AG20443 (cell line): ENCODE measurements at places on chromosomes 5 and 9.

DNA sequence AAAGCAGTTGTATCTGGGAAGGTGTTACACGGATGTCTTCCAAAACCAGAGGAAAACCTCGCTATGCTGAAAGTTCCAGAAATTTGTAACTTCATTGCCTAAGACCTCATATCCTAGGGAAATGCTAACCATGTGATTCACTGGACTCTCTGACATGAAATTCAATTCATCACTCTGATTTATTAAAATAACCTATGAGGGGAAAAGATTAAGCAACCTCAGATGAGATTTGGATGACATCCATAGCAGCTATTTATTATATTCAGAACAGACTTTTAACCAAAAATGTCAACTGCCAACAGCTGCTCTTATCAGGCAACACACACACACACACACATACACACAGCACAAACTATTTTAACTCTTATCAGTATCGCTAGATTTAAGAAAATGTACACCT is 1006.4 kb upstream of the CTNND2 start:
- no peak for DNase-seq

- DNase-seq, result no peak
Observed at GRCh38 chr9:68978066-68978465, 35.8 kb downstream of the PRKACG start.

DNA sequence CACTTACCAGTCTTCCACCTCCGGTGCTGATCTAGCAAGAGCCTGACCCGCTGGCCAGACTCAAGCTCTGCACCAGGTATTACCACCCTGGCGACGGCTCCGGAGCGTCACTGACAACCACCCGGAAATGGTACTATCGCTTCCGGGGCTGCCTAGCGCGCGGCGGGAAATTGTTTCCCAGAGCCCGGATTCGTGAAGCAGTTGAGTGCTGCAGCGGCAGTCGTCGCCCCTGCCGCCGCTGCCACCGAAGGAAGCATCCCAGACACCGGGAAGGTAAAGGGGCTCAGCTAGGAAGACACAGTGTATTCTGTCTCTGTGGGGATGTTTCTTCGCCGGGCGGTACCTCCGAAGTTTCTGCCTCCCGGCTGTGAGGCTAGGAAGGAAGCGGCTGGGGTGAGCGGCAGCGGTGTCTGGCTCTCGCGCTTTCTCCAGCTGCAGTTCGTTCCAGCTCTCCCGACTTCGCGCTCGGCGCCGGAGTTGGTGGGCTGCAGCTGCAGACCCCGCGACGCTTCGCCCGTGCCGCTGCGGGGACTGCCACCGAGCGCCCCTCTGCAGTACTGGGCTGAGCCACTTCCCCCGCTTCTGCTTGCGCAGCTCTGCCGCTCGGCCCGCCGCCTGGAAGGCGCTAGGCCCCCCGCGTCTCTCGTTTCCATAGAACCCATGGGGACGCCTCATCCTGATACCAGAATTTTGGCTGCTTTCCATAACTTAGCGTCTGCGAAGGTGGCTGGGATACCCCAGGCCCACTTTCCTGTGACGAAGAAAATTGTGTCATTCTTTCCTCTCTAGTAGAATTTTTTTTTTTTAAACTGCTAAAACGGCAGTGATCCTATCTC is at the start of the genes KIAA0825 and SLF1:
Gene KIAA0825, minus strand, starts transcription at position 112 of the 836 bp plus-strand sequence. CDS start 81,478 bp downstream, outside the sequence.
Gene SLF1, plus strand, starts transcription at position 177 of the 836 bp plus-strand sequence. CDS start 10,142 bp downstream, outside the sequence.
- peak; percentile 93 for DNase-seq

DNA sequence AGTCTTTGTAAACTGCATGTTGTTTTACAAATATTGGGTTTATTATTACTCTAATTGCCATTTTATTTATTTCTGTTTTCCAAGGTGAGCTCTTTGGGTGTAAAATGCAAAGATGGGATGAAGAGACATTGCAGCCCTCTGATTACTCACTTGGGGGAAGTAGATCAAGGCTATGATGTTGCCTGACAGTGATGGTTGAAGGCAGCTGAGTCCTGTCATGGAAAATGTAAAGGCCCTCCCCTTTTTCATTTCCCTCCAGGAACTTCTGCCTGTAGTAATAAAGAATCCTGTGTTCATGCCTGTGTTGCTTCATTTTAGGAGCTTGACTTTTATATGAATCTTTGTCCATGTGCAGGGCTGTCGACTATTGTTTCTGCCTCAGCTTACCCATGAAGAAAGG is 605.4 kb upstream of the CLINT1 start:
- no peak for DNase-seq
